ENCODE measurements at places on chromosomes 1 and 21.

- no peak for DNase-seq
Measured at GRCh38 chr1:226634611-226635246, 86.2 kb downstream of the STUM start.

- DNase-seq = no peak
Measured at GRCh38 chr1:95127380-95127779, 10.2 kb downstream of the TLCD4 start.

GRCh38 chr1:218430822-218431221, 85.7 kb downstream of the TGFB2 start:
- no peak for DNase-seq

DNA sequence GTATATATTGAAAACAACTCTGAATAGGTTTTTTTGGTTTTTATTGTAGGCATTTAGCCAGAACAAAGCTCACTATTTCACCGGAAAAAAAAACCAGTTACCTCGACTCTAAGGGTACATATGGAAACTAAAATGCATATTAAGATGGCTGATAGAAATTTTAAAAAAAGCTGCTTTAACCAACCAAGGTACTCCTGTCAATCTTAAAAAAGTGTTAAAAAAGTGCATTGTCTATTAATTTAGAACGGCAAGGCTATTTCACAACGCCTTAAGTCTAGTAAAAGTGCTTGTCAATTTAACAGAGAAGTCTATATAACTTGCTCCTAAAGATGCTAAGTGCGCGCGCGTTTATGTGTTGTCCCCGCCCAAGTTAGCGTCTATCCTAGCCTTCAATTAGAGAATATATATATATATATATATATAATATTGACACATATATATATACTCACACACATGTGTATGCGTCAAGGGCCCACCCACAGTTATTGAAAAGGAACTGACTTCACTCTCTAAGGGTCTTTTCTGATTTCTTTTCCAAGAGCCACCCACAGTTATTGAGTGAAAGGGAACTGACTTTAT, 934 bp downstream of the ASPM start:
- DNase-seq = no peak

GRCh38 chr1:90434460-90434859, 282.6 kb downstream of the BARHL2 start:
- no peak for DNase-seq

All from activated CD4-positive, alpha-beta T cell treated with anti-CD3 and anti-CD28 coated beads, Interleukin-2, amount 50 U/mL, for 48 hours (primary cell).